ENCODE measurements at places on chromosomes 2 and 18. TPM values are rescaled to one million over a fixed set of nuclear protein-coding genes. Genes with fewer than 3 reads are reported as not detected.
A peak's percentile ranks its signal among the peaks of the same experiment; 100 is the strongest.

GRCh38 chr2:233479616-233480489, 86.7 kb downstream of the USP40 start:
- no peak for DNase-seq
- peaks cover 40% of the 10 kb centered on the region for H3K4me1 ChIP-seq
- H3K27ac ChIP-seq: peak overlapping the region; percentile 45
- H3K27me3 ChIP-seq: no peaks in the 10 kb centered on the region

Gene PTGR3
- total RNA-seq: 19.7 TPM

- peaks cover 25% of the 10 kb centered on the region for H3K27me3 ChIP-seq
- no peaks in the 10 kb centered on the region for H3K36me3 ChIP-seq
- DNase-seq: no peak
- H3K4me1 ChIP-seq: no peaks in the 10 kb centered on the region
- H3K27ac ChIP-seq: no peak overlapping the region
- H3K4me3 ChIP-seq: no peak overlapping the region
These were observed 30.4 kb downstream of the CYTIP start for GRCh38 chr2:157413326-157414035.

Gene UGT1A10
- not detected for total RNA-seq

DNA sequence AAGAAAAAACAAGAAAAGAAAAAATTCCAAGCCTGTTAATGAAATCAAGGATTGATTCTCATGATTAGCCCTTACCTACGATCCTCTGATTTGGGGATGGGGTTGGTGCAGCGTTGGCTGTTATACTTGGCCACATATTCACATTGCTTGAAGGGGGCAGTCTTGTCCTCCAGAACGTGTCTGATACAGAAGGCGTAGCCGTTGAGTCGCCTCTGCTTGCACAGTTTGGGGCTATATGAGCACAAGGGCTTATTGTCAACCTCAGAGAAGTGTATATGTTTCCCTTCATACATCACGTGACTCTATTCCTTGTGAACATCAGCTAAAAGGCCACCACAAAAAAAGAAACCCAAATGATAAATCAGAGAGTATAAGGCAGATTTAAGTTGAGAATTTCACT, 23.2 kb downstream of the INO80D start:
- H3K4me3 ChIP-seq: no peak overlapping the region
- H3K36me3 ChIP-seq: peaks cover 11% of the 10 kb centered on the region
- no peaks in the 10 kb centered on the region for H3K4me1 ChIP-seq
- no peak overlapping the region for H3K27ac ChIP-seq
- no peak for DNase-seq

DNA sequence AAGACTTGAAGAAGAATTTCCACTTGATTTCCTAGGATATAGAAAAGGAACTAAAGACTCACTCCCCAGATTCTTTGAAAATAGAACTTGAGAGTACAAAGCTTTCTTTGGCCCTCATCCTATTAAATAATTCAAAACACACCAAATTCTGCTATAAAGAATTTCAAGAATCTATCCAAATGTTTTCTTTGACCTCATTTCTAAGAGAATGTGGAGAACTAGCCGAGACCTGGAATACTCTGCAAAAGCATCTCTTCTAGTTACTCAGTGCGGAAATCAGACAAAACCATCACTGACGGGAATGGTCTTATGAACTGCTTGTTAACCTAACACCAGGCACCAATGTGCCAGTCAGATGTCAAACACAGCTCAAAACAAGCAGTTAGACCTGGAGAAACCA, 44.2 kb upstream of the ARL5A start:
- no peak for DNase-seq
- no peak overlapping the region for H3K4me3 ChIP-seq
- H3K36me3 ChIP-seq: no peaks in the 10 kb centered on the region
- H3K4me1 ChIP-seq: peaks cover 17% of the 10 kb centered on the region
- peaks cover 15% of the 10 kb centered on the region for H3K27me3 ChIP-seq

GRCh38 chr18:48848641-48849143, 102.1 kb downstream of the SMAD7 start:
- peak overlapping the region; percentile 88 for H3K27ac ChIP-seq
- peaks cover 30% of the 10 kb centered on the region for H3K36me3 ChIP-seq
- H3K4me3 ChIP-seq: no peak overlapping the region
- H3K27me3 ChIP-seq: no peaks in the 10 kb centered on the region

GRCh38 chr2:229689307-229689839, 25.0 kb downstream of the DNER start:
- no peaks in the 10 kb centered on the region for H3K27me3 ChIP-seq
- DNase-seq: peak; percentile 19
- H3K27ac ChIP-seq: no peak overlapping the region
- H3K36me3 ChIP-seq: no peaks in the 10 kb centered on the region

DNA sequence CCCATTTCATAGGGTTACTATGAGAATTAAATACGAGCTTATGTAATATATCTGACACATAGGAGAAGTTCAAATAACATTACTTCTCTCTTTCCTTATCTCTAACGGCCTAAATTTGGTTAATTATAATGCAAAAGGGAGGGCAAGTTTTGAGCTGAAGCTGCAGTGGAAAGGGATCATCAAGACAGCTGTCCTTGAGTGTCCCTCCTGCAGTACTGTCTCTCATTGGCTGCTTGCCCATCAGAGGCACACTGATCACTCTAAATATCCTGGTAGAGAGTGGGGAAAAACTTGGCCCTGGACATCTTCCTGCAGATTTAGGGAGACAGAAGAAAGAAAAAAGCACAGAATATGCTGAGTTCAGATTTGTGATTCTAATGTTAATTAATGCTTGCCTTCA, 186.0 kb downstream of the CAMKMT start:
- no peak overlapping the region for H3K27ac ChIP-seq
- DNase-seq: no peak

DNA sequence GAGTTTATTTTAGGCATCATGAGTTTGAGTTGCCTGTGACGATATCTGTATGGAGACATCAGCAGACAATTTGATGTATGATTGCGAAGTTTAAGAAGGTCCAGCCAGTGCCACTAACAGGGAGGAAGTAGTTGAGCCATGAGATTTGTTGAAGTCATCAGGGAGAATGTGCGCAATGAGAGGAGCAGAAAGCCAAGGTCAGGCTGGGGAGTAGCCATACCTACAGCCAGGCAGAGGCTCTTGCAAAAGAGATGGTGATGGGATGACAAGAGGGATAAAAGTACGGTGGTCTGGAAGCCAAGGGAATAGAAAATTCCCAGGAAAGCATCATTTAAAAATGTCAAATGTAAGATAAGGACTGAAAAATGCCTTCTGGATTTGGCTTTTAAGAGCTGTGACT, 51.2 kb downstream of the LIMS1 start:
- H3K27ac ChIP-seq: peak overlapping the region; percentile 2
- peaks cover 75% of the 10 kb centered on the region for H3K4me1 ChIP-seq
- H3K27me3 ChIP-seq: no peaks in the 10 kb centered on the region
- no peak overlapping the region for H3K4me3 ChIP-seq
- H3K36me3 ChIP-seq: no peaks in the 10 kb centered on the region

Gene RAPH1
- 38.6 TPM for total RNA-seq

GRCh38 chr2:175418224-175418835, 236.8 kb upstream of the ATP5MC3 start:
- H3K36me3 ChIP-seq: no peaks in the 10 kb centered on the region
- no peak overlapping the region for H3K27ac ChIP-seq
- H3K4me3 ChIP-seq: no peak overlapping the region
- no peaks in the 10 kb centered on the region for H3K4me1 ChIP-seq
- no peak for DNase-seq

DNA sequence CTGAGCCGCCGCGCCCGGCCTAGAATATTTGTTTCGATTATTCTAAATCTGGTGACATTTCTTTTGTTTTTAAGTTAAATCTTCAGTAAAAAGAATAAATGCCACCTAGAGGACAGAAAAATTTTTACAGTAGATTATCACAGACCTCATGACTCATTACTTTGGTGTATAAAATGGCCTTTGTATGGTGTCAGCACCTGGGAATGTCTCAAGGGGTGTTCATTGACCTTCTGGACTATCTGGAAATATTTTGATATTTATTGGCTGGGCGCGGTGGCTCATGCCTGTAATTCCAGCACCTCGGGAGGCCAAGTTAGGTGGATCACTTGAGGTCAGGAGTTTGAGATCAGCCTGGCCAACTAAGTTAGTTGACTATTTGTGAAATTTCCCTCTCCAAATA, 30.3 kb upstream of the SLC30A6 start:
- H3K36me3 ChIP-seq: peaks cover 32% of the 10 kb centered on the region
- H3K4me3 ChIP-seq: no peak overlapping the region
- H3K27me3 ChIP-seq: no peaks in the 10 kb centered on the region
- DNase-seq: no peak
- H3K27ac ChIP-seq: peak overlapping the region; percentile 62

Gene DPP4
- total RNA-seq: not detected

Gene PTPRN
- 0.24 TPM for total RNA-seq

Gene RUFY4
- total RNA-seq: not detected

Gene MBP
- total RNA-seq: 18.6 TPM

DNA sequence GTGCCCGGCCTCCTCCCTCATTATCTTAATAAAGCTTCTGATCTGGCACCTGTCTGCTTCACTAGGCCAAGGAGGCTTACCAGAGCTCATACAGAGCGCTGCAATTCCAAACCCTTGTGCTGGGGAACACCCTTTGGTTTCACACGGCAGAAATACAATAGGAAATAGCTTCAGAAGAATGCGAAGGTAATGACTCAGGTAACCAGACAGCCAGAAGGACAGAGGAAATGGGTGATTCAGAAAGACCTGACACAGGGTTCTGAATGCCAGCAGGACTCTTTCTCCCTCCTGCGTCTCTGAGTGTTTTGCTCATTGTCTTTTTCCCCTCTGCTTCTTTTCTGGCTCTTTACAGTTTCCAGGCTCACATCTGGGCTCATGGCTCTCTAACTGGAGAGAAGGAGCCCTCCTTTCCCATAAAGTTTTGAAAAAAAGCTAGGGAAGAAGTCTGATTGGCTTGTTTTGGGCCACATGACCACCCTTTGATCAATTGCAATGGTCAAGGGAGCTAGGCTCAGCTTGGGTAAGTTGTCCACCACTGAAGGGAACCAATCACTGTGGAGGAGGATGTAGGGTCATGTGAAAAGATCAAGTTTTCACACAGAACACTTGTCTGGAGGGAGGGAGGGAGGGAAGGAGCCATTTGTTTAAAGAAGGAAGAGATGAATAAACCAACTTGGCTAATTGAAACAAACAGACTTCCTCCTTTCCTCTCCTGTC, 90.5 kb upstream of the UPP2 start:
- no peaks in the 10 kb centered on the region for H3K4me1 ChIP-seq
- DNase-seq: no peak
- no peak overlapping the region for H3K27ac ChIP-seq
- no peak overlapping the region for H3K4me3 ChIP-seq
- no peaks in the 10 kb centered on the region for H3K36me3 ChIP-seq

DNA sequence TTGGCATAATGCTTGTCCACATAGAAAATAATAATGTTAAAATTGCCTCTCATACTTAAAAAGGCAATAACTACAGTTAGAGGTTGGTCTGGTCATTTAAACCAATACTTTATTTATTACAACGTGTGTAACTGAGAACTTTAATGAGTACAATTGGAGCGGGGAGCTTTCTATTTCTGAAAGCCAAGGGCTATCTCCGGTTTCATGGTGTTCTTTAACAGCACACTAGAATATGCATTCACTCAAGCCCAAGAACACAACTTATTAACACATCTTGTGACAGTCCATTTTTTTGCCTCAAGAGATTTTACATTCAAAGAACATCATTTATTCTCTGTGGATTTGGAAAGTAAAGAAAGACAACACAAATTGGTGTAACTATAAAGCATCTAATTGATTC, 131.8 kb downstream of the KCNH7 start:
- peaks cover 3% of the 10 kb centered on the region for H3K27me3 ChIP-seq
- H3K4me1 ChIP-seq: peaks cover 7% of the 10 kb centered on the region
- H3K4me3 ChIP-seq: no peak overlapping the region
- no peak overlapping the region for H3K27ac ChIP-seq

Gene LCLAT1
- 13.6 TPM for total RNA-seq

Gene MEP1B
- not detected for total RNA-seq

Gene DYNAP
- not detected for total RNA-seq
